Activated naive CD4-positive, alpha-beta T cell treated with Interleukin-2 at 50 U/mL for 16 hours (primary cell): ENCODE measurements at places on chromosomes 7 and 10.

GRCh38 chr10:102240467-102241031, 763 bp downstream of the PITX3 start:
- DNase-seq = no peak

DNA sequence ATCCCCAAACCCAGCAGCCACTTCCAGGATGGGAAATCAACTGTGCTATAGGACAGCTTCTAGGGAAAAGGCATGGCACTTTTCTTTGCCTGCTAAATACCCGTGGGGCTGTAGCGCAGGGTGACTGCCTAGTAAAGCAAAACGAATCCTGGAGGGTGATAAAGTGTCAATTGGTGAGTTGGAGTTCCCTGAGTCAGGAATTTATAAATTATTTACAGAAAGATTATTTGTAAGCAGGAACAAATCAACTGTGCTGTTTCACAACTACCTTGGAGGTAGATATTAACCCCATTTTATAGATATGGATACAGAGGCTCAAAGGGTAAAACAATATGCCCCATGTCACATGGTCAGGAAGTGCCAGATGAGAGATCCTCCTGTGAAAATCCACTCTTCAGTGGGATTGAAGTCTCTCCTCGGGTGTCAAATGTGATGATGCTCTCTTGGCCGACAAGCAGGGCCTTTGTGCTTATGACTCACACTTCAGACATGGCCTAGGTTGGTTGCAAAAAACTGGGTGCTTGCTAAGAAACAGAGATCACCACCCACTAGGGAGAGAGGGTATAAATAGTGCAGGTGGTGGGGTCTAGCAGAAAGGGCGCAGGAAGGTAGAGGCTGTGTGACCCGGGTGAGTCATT, 383.2 kb upstream of the ZMIZ1 start:
- DNase-seq = no peak

DNA sequence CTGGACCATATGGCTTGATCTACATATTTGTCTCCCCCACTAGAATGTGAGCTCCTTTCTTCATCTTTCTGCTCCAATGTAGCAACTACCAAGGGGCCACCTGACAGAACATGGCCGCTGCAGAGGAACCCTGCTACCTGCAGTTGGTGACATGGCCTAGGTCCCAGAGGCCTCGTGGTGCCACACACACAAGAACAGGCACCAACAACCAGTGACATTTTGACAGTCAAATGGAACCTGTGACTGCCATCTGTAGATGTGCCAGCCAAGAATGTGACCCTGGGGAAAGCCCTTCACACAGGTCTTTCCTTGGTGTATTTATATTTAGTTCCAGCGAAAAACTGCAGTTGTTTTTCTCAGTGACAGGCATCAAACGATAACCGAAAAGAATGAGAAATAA, 67.9 kb upstream of the ANKRD1 start:
- DNase-seq = no peak

DNA sequence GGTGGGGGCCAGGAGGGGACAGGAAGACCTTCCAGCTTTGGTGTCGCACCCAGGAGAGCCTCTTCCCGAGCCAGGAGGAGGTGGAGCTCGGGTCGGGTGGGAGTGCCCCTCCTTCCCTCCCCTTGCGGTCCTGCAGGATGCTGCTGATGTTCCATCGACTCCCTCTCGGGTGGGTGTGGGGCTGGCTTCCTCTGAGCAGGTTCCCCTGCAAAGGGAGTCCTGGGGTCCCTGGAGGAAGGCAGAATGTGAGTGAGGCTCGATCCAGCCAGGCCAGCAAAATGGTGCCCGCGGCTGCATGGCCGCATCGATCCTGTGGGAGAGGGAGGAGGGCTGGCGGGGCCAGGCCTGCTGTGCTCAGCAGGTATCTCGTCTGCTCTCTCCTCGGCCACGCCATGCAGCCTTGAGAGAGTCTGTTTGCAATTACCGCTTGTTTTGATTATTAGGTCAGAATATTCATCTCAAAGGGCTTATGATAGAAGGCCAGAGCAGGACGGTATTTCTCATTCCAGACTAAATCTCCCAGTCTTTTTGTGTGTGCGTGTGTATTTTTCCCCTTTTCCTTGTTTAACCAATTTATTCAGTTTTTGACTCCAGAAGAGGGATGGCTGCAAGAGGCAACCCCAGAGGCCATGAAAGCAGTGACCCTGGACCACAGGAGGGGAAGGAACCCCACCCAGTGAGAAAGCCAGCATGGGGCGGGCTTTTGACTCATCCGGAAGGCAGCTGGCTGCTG, 137.3 kb upstream of the ZMIZ1 start:
- no peak for DNase-seq

GRCh38 chr7:2082139-2082998, 150.4 kb downstream of the MAD1L1 start:
- DNase-seq = no peak

- no peak for DNase-seq
Measured at GRCh38 chr7:127741764-127742375, 89.9 kb downstream of the SND1 start.
